T-helper 2 cell (primary cell): ENCODE measurements at places on chromosomes 1 and 21.

DNA sequence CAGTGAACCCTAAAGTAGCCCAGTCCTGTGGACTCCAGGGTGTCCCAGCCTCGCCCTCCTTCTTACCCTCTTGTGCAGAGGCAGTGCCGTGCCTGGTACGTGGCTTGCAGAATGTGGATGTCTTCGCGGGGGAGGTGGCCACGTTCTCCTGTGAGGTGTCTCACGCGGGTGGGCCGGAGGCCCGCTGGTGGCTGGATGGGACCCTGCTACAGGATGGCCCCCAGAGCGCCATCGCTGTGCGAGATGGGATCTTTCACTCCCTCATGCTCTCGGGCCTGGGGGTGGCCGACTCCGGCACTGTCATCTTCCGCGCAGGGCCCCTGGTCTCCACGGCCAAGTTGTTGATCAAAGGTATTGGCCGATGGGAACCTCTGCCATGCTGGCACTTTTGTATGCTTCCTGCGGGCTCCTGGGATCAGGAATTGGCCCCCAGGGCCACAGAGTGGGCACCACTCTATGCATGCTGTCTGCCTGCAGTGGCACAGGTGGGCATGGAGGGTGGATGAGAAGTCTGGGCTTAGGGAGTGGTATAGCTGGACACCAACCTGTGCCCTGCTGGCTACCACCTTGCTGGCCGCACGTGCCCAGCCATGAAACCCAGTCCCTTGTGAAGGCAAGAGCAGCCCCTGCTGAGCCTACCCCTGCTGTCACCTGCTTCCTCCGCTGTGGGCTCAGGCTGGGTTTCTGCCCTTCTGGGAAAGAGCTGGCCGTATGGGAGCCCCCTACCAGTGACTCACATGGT is 92.9 kb downstream of the TRIM11 start:
- no peak for DNase-seq

DNA sequence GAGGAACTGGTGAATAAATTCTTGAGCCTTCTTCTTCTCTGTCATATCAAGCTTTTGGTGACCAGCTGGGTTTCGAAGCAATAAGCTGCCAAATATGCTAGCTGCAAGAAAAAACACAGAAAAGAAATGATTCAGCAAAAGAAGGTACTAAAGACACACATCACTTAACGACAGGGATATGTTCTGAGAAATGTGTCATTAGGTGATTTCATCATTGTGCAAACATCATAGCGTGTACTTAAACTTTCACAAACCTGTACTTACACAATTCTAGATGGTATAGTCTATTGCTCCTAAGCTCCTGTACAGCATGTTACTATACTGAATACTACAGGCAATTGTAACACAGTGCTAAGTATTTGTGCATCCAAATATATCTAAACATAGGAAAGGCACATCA is 2.9 kb upstream of the MTF1 start:
- DNase-seq = no peak

- DNase-seq = no peak
Measured at GRCh38 chr1:201685485-201685884, 143.5 kb upstream of the IPO9 start.

GRCh38 chr1:22494144-22494543 is 42.5 kb downstream of the ZBTB40 start:
- no peak for DNase-seq

DNA sequence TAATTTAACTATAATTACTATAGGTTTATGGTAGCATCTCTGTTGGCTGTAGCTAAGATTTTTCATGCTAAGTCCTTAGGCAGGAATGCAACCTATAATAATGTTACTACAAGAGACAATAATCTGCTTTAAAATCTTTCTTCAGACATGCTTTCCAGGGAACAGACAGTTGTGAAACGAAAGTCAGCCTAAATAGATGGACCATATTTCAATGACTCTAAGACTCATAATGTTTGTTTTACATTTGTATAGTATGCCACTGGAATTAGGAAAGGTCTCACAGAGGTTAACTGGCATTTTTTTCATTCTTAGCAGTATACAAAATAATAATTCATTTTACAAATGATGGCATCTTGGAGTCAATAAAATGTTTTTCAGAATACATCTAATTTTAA is 8.1 kb downstream of the RERE start:
- no peak for DNase-seq

- peak; percentile 65 for DNase-seq
Measured at GRCh38 chr1:50724626-50725286, 235.3 kb downstream of the FAF1 start.

DNA sequence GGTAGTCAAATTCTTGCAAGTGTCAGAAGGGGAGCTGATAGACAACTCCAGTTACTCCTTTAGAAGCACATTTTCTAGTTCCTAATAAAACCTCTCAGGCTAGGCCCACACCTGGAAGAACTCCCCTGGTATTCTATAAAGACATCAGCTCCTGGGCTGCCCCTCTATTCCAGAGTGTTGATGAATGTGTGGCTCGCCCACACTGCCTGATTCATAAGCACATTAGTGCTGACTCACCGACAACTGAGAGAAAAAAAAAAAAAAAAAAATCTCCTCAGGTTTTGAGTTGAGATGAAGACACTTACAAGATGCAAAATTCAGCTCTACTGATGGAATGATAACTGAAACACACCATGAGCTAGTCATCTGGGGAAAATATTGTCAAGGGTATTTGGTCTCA is 188.1 kb downstream of the TNR start:
- DNase-seq = no peak

GRCh38 chr1:165114022-165114888 is 242.3 kb downstream of the LMX1A start:
- DNase-seq = no peak

GRCh38 chr1:235411489-235412486 is 44.6 kb downstream of the TBCE start:
- no peak for DNase-seq

GRCh38 chr1:145926686-145927062 is 610 bp downstream of the RBM8A start:
- DNase-seq = peak; percentile 39

GRCh38 chr1:203907901-203908300 is 46.5 kb downstream of the SNRPE start:
- DNase-seq = no peak

GRCh38 chr1:165143437-165144065 is 213.0 kb downstream of the LMX1A start:
- no peak for DNase-seq

DNA sequence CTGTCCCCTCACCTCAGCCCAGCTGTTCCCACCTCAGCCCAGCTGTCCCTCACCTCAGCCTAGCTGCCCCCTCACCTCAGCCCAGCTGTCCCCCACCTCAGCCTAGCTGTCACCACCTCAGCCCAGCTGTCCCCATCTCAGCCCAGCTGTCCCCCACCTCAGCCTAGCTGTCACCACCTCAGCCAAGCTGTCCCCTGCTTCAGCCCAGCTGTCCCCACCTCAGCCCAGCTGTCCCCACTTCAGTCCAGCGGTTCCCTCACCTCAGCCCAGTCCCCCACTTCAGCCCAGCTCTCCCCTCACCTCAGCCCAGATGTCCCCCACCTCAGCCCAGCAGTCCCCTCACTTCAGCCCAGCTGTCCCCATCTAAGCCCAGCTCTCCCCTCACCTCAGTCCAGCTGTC is 88.4 kb upstream of the CSF3R start:
- no peak for DNase-seq

GRCh38 chr1:178411756-178412399 is 84.9 kb downstream of the CLEC20A start:
- no peak for DNase-seq

- DNase-seq = no peak
Measured at GRCh38 chr1:232620356-232620969, 9.5 kb downstream of the SIPA1L2 start.

DNA sequence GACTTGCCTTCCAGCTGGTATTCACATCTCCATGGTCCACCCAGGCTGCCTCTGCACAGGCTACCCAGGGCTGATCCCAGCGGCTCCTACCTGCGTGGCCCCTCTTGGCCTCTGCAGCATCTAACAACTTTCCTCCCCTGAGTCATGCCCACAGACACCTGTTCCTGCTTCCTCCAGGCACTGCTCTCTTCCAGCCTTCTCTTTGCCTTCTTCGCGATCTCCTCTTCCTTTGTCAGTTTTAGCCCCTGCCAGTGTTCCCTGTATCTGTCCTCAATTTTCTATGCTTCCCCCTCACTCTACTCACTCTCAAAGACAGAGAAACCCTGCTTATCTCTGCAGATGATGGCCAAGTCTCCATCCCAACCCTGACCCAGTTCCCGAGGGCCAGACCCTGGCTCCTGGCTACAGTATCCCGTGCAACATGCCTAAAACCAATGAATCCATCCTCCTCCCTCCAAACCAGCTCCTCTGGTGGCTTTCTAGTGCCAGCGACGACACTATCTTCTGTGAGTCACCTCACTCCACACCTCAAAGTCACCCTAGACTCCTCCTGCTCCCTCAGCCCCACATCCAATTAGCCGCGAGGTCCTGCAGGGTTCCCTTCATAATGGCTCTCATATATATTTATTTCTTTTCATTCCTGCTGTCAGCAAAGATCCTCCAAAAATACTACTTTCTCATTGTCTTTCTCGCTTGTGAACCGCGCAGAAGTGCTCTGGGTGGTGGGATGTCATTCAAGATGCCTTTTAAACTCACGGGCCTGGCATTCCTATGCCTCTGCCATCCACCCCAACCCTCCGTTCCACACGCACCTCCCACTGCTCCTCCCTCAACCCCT is 259.2 kb downstream of the TOMM20 start:
- no peak for DNase-seq

- DNase-seq = no peak
Measured at GRCh38 chr1:64701071-64701470, 43.8 kb upstream of the RAVER2 start.

GRCh38 chr21:21238629-21239400 is 240.6 kb downstream of the NCAM2 start:
- DNase-seq = no peak

DNA sequence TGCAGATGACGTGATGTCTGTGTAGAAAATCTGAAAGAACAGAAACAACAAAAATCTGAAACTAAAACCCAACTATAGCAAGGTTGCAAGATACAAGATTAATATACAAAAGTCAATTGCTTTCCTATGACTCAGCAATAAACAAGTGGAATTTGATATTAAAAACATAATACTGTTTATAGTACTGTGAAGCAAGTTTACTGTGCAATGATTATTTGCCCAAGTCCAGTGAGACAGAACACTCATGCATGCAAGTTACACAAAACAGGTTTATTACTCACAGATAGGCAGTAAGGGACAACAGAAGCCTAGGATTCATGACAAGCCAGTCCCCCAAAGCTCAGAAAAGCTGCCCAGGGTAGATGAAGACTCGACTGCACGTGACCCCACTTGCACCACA is 62.4 kb upstream of the RAB4A start:
- no peak for DNase-seq

DNA sequence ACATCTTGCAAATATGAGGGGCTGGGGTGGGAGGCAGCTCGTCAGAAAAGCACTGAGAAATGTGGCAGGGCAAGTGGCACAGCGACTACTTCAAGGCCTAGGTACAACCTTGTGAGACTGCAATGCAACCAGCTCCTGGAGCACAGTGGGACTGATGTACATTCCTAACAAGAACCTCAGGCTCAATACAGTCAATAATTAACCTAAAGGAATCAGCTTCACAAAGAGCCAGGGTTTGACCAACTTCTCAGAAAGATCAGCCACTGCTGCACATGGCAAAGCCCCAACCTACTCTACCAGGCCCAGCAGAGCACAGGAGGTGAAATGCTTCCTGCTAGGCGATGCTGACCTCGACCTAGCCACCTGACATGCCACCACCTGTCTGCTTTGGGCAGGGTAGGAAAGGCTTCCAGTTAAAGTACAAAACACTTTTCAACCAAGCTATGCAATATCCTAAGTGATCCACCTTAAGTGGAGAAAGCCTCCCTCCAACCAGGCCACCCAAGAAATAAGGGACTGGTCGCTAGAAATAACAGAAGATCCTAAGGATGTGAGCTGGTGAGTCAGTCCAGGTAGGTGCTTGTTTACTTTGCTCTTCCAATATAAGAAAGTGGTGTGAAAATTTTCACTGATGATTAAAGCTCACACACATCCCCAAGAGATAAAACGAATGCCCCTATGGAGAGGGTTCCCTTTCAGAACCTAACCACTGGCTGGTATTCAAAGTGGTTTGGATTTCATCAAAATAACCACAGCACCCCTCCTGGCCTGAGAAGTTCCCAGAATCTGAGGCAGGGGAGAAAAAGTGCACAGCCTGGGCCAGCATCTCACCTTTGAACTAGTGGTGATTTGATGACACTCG is 2.1 kb downstream of the RIPK4 start:
- no peak for DNase-seq

- DNase-seq = no peak
Measured at GRCh38 chr1:195590649-195591048, 1017.6 kb downstream of the KCNT2 start.

DNA sequence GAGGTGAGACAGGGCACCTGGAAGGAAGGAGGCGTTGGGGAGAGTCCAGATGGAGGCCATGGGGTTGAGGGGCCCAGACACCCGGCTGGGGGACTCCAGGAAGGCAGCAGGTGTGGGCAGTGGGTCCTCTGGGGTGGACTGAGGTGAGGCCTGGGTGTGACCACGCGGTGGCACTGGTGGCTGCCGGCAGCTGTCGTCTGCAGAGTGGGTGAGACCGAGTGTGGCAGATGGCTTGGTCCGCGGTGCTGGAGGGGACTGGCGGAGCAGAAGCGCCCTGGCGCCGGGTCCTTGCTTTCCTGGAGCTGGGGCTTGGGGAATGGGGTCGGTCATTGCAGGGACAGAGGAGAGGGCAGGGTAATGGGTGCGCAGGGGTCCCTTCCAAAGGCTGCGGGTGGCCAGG is 12.5 kb downstream of the AGRN start:
- DNase-seq = no peak

GRCh38 chr1:9009438-9010370 is 16.5 kb downstream of the SLC2A7 start:
- DNase-seq = no peak
